CD4-positive, alpha-beta memory T cell (primary cell): ENCODE measurements at places on chromosomes 5 and 9. TPM values are rescaled to one million over a fixed set of nuclear protein-coding genes. Genes with fewer than 3 reads are reported as not detected.

The CTNND2 gene
- polyA plus RNA-seq: 0.65 TPM

The TAS2R1 gene
- polyA plus RNA-seq: not detected

The GABRP gene
- polyA plus RNA-seq: not detected

The STPG3 gene
- polyA plus RNA-seq: not detected

The PIP5KL1 gene
- 0.26 TPM for polyA plus RNA-seq

The PTGDS gene
- polyA plus RNA-seq: 3.8 TPM

The SPAG8 gene
- polyA plus RNA-seq: 1.7 TPM

The TSSK1B gene
- polyA plus RNA-seq: not detected

The ACTBL2 gene
- not detected for polyA plus RNA-seq

The GDF9 gene
- polyA plus RNA-seq: 0.13 TPM

The GFRA3 gene
- not detected for polyA plus RNA-seq

The TAF11L10 gene
- polyA plus RNA-seq: not detected

The PCDHA4 gene
- not detected for polyA plus RNA-seq

The FOXD1 gene
- polyA plus RNA-seq: not detected

The MYOT gene
- polyA plus RNA-seq: not detected
